Activated effector memory CD4-positive, alpha-beta T cell treated with anti-CD3 and anti-CD28 coated beads, Interleukin-2, amount 50 U/mL, for 16 hours (primary cell): ENCODE measurements at places on chromosomes 5 and 9.

GRCh38 chr5:171537923-171538537 lies 118.6 kb downstream of the FGF18 start:
- DNase-seq = no peak

GRCh38 chr9:6805532-6805931 lies 47.8 kb downstream of the KDM4C start:
- no peak for DNase-seq

DNA sequence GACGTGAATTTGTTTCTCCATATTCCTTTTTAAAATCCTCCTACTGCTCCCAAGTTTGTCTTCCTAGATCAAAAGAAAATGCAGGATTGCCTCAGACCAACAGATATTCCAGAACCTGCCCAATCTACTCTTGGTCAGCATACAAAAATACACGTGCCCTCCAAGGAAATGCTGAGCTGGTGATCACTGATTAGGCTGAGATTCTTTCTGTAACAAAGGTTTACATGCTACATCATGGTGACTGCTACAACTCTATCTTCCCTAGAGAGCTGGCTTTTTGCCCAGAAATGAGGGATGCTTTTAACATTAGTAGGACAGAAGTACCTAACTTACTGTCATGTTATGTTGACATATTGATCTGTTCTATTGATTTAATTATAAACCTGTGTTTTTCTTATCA lies 35.5 kb downstream of the OR2Y1 start:
- no peak for DNase-seq

GRCh38 chr9:107847978-107848964 lies 358.7 kb upstream of the KLF4 start:
- no peak for DNase-seq

GRCh38 chr5:138805096-138805495 lies 51.9 kb downstream of the CTNNA1 start:
- DNase-seq = no peak

DNA sequence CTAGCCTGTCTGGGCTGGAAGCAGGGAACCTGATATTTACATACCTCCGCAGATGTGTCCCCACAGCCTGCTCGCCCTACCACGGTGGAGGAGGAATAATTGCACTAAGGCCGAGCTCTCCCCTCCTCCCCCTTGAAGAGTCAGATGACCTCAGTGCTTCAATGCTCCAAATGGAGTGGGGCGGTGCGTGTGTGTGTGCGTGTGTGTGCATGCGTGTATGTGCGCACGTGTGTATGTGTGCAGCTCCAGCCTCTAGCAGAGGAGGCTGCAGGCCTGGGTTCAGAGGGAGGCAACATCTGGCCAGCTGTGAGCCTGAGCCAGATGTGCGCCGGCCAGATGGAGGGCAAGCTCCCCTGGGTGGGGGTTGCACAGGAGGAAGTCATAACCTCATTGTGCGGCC lies 90.5 kb downstream of the NRG2 start:
- no peak for DNase-seq

DNA sequence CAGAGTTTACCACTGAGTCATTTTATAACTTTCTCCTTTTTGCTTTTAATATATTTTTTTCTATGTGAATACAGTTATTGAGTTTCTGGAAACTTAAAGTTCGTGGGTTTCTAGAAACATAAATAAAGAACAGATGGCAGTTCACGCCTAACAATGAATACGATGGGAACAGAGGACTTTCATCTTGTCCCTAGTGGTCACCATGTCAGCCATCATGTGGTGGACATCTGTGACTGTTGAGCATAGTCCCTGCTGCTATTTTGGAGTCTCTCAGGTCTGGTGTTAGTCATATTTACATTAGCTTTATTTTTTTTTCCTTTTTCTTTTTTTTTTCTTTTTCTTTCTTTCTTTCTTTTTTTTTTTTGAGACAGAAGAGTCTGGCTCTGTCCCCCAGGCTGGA lies 85.3 kb downstream of the XRCC4 start:
- no peak for DNase-seq

GRCh38 chr9:70262366-70262765 lies 3.6 kb downstream of the SMC5 start:
- no peak for DNase-seq

- no peak for DNase-seq
Measured at GRCh38 chr9:105065098-105066088, 137.4 kb upstream of the ABCA1 start.

DNA sequence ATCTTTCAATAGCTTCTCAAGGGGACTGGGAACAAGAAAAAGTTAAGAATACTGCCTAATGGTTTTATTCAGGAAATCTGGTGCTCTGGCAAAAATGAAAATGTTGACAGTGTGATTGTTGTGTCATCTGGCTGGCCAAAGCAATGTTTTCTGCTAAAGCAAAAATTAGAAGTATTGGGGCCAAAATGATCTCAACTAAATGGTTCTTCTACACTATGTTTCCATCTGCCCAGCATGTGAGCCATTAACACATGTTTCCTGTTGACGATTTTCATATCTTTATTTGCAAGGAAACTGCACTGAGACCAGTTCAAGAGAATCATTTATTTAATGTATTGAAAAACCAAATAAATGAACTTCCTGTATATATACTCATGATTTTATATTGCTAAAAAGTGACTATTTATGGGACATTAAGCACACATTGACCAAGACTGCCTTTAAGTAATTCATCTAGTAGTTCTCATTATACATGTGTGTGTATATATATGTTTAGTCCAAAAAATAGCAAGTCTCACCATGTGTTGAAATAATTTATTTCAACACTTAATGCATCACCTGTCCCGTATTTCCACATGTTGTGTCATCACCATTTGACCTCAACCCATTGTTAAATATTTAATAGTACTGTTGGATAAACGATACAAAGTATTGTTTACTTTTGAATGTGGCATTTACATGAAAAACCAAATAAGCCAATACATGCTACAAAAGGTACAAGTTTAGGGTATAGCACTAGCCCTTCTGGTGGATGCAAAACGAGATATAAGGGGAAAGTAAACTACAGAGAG lies 7.5 kb upstream of the FST start:
- DNase-seq = no peak

DNA sequence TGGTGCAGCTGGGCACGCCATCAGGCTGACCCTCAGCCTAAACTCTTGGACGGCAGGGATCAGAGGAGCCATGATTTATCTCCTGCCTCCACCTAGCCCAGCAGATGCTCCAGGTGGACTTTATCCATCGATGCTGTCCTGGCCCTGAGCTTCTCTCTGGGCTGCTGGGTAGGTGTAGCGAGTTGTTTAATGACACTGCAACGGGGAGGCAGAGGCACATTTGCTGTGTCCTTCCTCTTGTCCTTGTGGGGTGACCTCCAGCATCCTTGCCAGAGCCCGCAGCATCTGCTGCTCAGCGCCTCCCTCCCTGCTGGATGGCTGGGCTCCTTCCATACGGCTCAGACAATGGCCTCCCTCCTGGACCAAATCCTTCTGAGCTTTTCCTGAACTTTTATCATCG lies 103.1 kb upstream of the IRX4 start:
- no peak for DNase-seq

GRCh38 chr9:128027705-128028104 lies 39.4 kb downstream of the NAIF1 start:
- DNase-seq = no peak

GRCh38 chr9:113545068-113545467 lies 81.5 kb downstream of the RGS3 start:
- DNase-seq = peak; percentile 34

GRCh38 chr9:6089300-6089699 lies 73.9 kb upstream of the RANBP6 start:
- DNase-seq = no peak

GRCh38 chr9:34984049-34984448 lies 5.5 kb upstream of the DNAJB5 start:
- DNase-seq = no peak

GRCh38 chr9:112642126-112642525 lies 75.8 kb downstream of the INIP start:
- no peak for DNase-seq

GRCh38 chr5:132883261-132883834 lies 9.9 kb downstream of the LEAP2 start:
- no peak for DNase-seq

DNA sequence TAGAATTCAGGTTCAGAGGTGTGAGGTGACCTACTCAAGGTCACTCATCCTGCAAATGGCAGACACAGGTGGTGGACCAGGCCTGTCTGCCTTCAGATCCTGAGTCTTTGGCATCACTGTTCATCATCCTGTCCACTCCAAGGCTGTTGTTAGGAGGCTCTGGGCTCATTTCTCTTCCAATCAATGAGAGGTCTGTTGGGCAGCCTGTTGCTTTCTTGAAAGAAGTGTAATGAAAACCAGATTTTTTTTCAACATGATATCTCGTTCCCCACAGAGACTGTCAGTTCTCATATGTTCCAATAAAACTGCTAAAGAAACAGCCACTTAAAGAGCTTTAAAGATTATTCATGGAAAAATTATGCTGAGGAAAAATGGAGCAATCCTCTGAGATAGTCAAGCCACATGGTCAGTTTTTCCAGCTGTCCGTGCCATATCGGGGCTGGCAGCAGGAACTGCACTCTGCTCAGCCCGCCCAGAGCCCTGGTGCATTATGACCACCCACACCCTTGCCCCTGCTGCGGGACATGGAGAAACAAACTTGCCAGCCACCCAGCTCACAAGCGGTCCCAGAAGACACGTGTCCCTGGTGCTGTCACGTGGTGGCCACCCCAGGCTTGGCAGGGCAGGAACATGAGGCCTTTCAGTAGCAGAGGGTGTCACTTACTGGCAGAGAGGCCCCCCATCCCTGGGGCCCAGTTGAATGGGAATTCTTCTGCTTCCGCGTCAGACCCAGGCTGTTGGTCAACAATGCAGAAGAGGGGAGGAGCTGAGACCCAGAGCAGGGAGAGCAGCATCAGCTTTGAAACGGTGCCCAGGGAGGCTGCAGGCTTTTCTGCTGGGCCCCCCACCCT lies 63.7 kb upstream of the ANGPTL2 start:
- no peak for DNase-seq

- no peak for DNase-seq
Measured at GRCh38 chr9:123606141-123606540, 250.1 kb downstream of the CRB2 start.

- no peak for DNase-seq
Measured at GRCh38 chr9:102069969-102070368, 331.5 kb upstream of the GRIN3A start.

DNA sequence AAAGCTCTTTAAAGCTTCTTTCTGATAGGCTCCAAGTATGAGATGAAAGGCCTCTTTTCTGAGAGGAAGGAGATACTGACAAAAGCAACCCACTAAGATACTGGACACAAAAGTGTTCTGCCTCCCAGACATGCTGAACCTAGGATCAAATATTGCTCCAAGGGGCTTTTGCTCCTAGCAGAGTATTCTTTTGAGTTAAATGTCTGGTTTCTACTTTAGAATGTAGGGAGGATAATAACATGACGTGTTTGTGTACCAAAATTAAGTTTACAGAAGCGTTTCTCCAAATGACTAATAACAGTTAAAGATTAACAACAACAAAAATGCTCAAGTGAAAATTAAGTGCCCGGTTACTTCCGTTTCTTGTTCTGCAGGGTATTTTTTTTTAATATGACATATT lies 2293.3 kb upstream of the C9orf72 start:
- no peak for DNase-seq

DNA sequence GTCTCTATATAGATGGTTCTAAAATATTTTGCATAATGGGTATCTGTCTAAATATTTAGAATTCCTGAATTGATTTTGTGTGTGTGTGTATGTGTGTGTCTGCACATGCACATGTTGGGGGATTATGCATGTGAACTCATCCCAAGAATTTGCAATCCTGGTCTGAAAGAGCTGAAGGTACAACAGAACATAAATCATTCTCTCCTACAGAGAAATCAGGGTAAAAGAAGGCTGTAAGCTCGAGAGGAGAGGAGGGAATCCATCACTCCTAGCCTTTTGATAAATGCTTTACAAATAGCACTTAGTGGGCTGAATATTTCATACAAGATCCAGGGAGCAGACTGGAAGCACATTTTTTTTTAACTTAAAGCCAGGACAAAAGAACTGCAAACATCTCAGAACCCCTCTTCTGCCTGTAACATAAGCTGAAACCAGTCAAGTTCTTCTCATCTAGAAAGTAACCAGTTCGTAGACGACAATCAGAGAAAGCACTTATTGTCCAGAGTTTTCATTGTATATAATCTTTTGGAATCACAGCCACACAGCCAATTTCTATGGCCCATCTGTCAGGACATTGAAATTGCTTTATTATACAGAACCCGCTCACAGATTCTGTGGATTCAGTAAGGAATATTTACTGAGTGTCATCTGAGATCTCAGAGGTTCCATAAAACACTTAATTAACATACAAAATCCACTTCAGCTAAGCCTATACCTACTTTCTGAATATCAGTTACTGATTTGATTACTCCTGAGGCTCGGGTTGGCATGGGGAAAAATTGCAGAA lies 541.4 kb upstream of the ZNF462 start:
- no peak for DNase-seq

DNA sequence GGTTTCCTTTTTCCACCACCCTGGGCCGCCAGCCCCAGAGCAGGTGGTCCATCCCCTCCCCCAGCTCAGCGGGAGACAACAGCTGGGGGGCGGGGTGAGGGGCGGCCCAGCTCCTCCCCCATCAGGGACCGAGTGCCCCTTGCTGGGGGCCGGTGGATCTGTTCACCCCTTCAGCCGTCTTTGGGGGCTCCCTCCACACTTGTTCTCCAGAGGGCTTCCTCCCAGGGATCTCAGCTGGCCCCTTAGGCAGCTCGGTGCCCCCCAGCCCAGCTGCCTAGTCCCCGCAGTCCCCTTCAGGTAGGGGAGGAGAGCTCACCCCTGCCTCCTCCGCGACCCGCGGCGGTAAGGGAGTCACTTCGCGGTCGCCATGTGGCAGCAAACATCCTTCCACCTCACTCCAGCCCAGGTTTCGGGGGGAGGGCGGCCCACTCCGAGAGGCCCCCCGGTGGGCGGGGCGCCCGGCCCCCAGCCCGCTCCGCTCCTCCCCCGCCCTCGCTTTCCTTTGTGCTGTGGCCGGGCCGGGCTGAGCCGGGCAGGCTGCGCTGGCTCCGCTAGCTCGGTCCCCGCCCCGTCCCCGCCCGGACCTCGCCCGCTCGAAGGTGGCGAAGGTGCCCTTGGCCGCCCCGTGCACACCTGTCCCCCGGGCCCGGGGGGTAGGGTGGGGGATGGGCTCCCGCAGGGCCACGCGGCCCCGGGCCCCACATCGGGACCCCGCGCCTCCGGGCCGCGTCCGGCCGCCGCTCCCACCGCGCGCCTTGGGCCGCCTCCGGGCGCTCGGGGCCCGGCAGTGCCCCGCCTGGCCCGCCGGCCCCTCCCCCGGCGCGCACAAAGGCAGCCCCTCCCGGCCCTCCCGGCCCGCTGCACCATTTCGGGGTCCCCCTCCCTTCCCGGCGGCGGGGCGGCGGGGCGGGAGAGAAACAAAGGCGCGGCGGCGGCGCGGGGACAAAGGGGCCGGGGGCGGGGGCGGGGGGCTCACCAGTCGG lies 683 bp downstream of the DBN1 start:
- DNase-seq = peak; percentile 77

GRCh38 chr9:95202076-95202681 lies 115.3 kb downstream of the FANCC start:
- DNase-seq = no peak

DNA sequence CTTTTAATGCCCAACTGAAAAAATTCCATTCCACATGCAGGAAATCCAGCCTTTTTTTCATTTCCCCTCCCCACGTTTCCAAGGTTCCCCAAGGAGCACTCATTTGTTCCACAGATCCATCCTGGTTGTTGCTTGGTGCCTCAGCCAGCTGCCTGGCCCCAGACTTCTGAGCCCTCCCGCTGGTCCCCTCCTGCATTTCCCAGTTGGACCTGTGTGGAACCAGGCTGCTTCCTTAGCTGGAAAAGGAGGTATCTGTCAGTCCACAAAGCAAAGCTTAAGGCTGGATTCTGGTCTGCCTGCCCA lies 44.8 kb downstream of the ANGPTL2 start:
- no peak for DNase-seq
